AG08396 (cell line): ENCODE measurements at places on chromosomes 6 and 20.

DNA sequence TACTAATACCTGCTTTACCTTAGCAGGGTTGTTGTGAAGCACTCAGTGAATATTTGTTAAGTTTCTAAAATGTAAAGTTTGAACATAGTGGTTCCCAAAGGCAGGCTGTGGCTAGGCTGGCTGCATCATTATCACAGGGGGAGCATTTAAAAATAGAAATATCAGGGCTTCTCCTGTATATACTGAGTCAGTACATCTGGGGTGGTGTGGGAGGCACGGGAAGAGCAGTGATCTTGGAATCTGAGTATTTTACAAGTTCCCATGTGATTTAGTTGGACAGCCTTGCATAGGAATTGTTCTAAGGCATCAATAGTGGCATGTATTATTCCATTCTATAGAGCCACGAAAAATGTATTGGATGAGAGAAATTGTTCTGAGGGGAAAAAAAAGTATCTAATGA is 8.0 kb downstream of the CDC5L start:
- DNase-seq = no peak

- DNase-seq = peak; percentile 48
Measured at GRCh38 chr6:54847799-54848597, 1.4 kb downstream of the FAM83B start.

DNA sequence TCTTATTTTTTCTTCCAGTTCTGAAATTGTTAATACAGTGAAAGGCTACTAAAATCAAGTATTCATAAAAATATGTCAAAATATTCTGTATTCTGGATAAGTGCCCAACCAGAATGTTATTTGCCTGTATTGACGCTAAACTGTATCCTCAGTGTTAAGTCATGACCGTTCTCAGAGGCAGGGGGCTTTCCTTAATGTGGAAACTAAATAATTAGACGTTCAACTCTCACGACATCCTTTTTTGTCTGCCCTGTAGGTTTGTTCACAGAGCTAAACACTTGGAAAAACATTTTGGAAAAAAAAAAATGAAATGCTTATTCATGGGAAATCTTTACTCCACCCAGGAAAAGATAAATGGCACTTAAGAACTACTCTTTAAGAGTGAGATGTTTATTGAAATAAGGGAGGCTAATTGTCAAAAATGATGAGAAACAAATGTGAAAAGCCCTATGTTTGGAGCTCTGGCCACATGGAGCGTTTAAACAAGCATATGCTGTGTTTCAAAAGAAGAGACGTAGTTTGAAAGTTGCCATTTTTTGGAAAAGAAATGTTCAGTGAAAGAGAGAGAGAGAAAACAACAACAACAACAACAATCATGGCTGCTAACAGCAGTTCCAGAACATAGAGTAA is 453.1 kb upstream of the MARCKS start:
- DNase-seq = no peak

GRCh38 chr6:37503309-37503965 is 3.7 kb upstream of the CCDC167 start:
- no peak for DNase-seq

DNA sequence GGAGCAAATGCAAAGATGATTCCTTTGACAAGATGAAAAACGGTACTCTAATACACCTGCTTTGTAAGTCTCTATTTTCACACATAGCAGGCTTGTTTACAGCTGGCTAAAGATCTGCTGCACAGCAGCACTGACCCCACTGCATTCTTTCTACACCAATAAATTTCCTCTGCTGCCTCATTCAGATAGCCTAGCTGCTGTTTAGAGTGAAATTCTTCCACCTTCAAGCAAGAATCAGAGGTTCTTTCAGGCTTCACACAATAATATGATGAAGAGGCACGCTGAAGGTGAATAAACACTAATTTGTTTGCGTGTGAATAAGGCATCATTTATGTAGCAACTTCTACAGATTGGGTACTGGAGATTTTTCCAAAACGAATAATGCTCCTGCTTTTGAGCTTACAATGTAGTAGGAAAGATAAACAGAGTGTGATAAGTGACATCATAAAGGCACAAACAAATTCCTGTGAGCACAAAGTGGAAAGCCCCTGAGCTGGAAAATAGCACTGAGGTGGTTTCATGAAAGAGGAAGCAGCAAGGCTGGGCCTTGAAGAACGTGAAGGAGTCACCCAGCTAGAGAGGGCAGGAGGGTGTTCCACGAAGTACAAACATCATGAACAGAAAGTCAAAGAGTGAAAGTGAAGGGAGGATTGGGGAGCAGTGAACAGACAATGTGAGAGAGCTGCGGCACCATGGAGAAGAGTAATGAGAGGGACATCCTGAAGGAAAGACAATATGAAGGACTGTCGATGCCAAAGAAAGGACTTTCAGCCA is 543.4 kb downstream of the CD83 start:
- no peak for DNase-seq
